ENCODE measurements at places on chromosomes 4 and X.

GRCh38 chr4:174697202-174697601 lies 131.8 kb downstream of the GLRA3 start:
- DNase-seq, result no peak

GRCh38 chrX:131392666-131393065 lies 103.6 kb upstream of the IGSF1 start:
- no peak for DNase-seq

DNA sequence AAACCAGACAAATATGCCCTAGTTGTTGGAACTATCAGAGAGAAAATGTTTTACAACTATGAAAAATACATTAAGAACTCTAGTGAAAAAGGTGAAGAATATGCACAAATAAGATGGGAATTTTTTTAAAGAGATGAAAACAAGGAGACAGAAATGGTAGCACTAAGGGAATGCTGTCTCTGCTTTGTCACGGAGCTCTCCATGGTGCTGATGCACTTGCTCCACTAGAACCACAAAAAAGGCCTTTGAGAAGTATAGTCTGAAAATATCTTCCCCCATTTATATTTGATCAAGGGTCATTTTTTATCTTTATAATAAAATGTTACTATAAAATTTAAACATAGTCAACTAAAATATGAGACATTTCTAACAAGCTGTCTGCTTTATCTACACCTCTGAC lies 1655.5 kb upstream of the AGA start:
- DNase-seq, result no peak

DNA sequence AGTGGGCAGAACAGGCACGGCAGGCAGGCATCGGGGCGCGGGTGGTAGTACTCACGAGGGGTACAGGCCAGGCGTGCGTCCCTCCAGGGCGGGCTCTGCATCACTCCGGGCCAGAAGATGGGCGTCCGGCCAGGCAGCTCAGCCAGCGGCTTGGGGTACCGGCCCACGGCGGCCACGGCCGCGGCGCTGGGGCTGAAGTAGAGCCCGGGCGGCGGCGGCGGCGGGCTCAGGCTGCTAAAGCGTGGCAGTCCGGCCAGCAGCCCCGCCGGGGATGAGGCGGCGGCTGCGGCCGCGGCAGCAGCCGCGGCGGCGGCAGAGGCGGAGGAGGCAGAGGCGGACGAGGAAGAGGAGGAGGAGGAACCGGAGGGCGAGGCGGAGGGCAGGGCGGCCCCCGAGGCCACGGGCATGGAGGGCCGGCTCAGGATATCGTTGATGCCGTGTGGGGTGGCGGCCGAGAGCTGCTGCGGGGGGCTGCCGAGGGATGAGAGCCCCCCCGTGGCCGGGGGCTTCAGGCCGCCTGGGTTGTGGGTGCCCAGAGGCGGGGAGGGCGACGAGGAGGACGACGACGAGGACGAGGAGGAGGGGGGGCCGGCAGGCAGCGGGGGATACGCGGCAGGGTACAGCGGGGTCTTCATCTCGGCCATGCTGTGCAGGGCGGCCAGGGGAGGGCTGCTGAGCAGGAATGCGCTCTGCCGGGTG lies 1.4 kb downstream of the NKX6-1 start:
- DNase-seq, result no peak

DNA sequence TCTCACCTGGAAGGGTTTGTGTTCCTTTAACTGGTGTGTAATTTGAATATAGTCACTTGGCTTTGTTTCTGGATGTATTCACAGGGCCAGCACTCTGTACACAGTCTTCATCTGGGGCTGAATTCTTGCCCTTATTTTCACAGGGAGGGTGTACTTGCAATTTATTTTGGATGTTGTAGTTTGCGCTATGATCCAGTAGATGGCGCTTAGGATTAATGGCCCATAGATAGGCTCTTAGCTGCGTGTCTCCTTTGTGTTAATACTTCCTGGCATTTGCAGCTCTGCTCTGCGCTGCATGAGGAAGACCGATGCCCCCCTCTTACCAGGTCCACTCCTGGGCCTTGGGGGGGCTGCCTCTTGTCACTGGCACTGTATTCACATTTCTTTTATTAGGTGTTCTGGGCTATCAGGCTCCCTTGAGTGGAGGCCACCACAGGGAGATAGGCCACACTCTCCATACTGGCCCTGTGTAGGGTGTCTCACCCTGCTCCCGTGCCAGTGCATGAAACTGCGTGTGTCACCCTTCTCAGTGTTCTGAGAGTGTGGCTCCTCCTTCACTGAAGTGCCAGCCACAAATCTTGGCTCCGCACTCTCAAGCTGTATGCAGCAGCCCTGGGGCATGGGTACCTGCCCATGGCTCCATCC lies 562.2 kb downstream of the ZIC3 start:
- no peak for DNase-seq

GRCh38 chr4:55127521-55127920 lies 2.1 kb upstream of the KDR start:
- DNase-seq, result no peak

- DNase-seq, result no peak
Observed at GRCh38 chr4:128521648-128522111, 234.1 kb upstream of the PGRMC2 start.

- no peak for DNase-seq
Observed at GRCh38 chrX:82677286-82677685, 830.8 kb upstream of the POU3F4 start.

GRCh38 chrX:147069926-147070325 lies 255.4 kb upstream of the CXorf51A start:
- no peak for DNase-seq

- DNase-seq, result no peak
Observed at GRCh38 chrX:74009041-74009440, 294.9 kb upstream of the ZCCHC13 start.

Data from skeletal muscle cell (primary cell).